ENCODE measurements at places on chromosomes 11 and 22.

DNA sequence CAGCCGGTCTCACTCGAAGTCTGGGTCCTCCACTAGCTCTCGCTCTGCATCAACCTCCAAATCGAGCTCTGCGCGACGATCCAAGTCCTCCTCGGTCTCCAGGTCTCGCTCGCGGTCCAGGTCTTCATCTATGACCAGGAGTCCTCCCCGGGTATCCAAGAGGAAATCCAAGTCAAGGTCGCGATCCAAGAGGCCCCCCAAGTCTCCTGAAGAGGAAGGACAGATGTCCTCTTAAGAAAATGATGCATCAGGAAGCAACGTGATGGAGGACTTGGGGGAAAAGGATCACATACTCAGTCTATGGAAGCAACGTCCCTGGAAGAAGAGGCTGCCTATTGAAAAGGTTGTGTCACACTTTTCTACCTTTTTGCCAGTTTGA lies 1.1 kb downstream of the SRSF8 start:
- peak; percentile 28 for DNase-seq

DNA sequence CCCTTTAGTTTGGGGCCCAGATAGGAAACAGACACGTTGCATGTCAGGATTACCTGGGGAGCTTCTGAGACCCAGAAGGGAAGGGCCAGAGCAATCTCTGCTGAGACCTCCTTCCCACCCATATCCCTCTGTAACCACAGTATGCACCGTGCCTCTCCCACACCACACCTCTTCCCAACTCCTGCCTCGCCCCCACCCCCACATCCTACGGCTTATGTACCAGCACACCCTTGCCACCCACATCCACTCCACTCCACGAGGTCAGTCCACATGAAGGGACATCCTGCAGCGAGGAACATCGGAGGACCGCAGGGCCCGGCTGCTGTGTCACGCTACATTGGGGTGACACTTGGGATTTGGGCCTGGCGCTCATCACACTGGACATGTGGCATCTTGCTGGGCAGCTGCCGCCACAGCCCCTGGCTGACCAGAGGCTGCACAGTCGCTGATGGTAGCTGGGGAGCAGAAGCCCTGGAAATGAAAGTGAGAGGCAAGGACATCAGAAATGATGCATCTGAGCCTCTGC lies 118.3 kb upstream of the LMO1 start:
- no peak for DNase-seq

DNA sequence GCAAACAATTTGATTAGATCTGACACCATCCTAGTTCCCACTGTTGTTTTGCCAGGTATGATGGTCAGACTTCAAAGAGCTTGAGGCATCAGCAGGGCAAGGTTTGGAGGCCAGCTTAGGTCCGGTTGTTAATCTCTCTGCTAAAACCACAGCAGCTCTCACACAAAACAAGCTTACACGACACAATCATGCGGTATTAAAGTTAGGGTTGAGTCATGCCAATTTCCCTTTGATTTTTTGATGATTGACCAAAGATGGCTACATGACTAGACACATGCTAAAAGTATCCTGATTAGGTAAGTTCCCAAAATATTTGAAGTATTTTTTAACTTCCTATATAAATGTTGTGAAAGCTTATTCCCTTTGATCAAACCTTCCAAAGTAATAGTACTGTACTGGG lies 145.9 kb downstream of the ELP4 start:
- no peak for DNase-seq

DNA sequence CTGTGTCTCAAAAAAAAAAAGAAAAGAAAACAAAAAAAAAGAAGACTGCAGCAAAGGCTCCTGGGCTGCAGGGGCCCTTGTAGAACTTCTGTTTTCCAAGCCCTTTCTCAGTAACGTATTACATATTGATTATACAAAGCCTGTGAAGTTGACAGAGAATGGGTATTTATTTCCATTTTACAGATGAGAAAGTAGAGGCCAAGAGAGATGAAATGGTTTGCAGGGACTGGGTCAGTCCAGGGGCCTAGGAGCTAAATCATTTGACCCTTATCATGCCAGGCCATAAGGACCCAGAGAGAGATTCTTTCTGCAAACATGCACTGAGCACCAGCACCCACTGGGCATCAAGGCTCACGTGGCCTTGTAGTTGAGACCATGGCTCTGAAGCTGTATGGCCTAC lies 4.5 kb downstream of the PPP2R5B start:
- DNase-seq: no peak

DNA sequence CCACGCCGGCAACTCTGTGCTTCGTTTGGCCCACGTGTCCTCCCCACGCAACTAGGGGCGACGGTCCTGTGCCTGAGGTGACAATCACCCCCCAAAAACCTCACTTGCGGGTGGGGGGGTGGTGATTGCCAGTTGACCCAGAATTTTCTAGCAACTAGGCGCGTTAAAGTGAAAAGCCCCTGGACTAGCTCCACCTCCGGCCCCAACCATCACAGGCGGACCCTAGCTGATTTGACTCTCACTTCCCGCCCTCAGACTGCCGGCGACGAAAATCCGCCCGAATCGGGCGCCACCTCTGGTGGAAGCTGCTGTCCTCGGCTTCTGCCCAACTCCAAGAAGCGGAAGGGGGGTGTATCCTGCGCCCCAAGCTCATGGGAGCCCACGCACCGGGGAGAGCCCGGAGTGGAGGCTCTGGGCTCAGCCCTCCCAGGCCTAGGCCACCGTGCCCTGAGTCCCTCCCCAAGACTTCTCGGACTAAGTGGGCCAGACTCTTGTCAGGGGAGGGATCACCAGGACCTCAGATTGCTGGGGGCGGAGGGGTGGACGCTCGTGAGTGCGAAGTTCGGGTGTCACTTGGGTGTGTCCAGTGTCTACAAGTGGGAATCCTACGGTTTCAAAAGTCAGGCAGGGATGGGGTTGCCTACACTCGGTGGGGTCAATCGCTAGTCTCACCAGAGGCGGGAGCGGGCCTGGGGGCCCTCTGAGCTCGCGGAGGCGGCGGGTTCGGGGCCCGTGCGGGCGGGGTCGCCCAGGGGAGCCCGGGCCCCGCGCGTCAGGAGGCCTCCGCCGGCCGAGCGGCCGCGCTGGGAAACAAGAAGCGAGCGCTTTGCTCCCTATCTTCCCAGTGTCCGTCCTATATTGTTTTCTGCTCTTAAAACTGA lies 12.3 kb downstream of the PAX6 start:
- no peak for DNase-seq

GRCh38 chr11:102799681-102800340 lies 1.9 kb upstream of the MMP1 start:
- DNase-seq: no peak

- no peak for DNase-seq
These were observed 100.1 kb downstream of the SLC1A2 start for GRCh38 chr11:35318977-35319925.

GRCh38 chr11:112625814-112626213 lies 335.4 kb upstream of the NCAM1 start:
- no peak for DNase-seq

DNA sequence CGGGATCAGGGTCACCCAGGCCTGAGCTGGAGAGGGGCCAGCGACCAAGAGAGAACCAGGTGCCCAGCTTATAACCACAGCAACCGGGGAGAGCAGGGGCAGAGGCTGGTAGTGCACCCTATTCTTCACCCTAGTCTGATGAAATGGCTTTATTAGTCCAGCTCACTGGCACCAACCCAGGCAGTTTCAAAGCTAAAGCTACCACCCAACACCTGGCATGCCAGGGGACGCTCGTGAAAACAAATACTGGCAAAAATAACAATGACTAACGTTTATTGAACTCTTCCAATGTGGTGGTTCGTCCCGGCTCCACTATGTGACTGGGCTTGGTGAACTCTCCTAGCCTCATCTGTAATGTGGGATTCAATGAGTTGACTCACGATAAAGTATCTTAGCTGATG lies 30.6 kb downstream of the SCGB1A1 start:
- DNase-seq: no peak

Measured in activated T-helper 9 cell treated with anti-CD3 and anti-CD28 coated beads, Interleukin-2, amount 50 U/mL, for 16 hours (primary cell).